ENCODE measurements at places on chromosomes 3 and 15.

- no peak for DNase-seq
These were observed 49.8 kb downstream of the NIPA2 start for GRCh38 chr15:22888120-22888859.

DNA sequence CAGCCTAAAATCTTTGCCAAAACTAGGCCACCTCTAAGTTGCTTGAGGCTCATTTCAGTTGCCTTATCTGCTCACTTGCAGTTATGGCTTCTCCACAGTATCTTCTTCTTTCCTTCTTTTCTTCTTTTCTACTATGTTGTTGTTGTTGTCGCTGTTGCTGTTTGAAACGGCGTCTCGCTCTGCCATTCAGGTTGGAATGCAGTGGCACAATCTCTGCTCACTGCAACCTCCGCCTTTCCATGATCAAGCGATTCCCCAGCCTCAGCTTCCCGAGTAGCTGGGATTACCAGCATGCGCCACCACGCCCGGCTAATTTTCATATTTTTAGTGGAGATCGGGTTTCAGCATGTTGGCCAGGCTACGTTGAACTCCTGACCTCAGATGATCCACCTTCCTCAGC, 210.8 kb upstream of the NR2F2 start:
- DNase-seq: no peak

- DNase-seq: no peak
These were observed 238.6 kb downstream of the RAP2B start for GRCh38 chr3:153400641-153401040.

GRCh38 chr3:83034806-83035703, 1273.6 kb upstream of the GBE1 start:
- no peak for DNase-seq

GRCh38 chr15:44713006-44713966, 2.0 kb downstream of the B2M start:
- DNase-seq: no peak

- no peak for DNase-seq
These were observed 75.4 kb downstream of the C3orf85 start for GRCh38 chr3:109211941-109212340.

DNA sequence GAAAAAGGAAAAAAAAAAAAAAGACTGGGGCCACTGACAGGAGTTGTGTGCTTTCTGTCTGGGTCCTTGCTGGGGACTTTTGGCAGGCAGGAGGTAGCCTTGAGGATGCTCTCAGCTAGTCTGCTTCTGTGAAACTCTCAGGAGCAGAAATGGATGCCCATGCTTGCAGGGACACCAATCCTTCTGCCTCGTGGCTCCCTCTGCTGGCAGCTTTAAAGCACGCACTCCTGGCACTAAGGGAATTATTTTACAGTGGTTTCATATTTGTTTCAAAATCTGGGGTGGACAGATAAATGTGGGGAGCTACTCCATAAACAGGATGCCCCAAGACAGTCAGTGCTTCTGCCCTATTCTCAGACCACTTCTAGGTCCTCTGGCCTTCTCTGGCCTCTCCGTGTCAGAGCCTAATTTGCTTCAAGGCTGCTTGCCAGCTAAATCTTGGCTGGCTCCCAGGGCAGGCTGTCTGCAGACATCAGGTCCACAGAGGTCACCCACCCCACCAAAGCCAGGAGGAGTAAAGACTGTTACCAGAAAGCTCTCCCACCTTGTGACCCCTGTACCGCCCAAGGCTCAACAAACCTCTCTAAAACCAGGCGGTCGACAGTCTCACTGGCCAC, 17.1 kb downstream of the TRAIP start:
- DNase-seq: no peak

GRCh38 chr3:189292667-189293484, 121.1 kb downstream of the TPRG1 start:
- DNase-seq: no peak

DNA sequence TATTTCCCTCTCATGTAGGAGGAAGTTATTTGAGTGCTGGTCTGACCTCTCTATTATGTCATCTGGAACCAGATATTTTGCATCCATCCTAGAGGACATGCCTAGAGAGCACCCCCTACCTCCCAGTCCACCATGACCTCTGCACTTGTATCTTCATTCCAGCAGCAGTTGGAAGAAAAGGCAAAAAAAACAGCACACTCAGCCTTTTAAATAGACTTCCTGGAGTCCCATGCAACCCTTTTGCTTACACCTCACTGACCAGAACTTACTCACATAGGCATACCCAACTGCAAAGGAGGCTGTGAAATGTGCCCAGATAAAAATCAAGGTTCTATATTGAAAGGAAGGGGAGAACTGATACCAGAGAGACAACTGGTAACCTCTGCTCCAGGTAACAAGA, 92.3 kb upstream of the FHIT start:
- no peak for DNase-seq

GRCh38 chr3:190058521-190059241, 62.0 kb downstream of the P3H2 start:
- no peak for DNase-seq

GRCh38 chr15:74631408-74631807, 15.8 kb downstream of the CLK3 start:
- DNase-seq: no peak

DNA sequence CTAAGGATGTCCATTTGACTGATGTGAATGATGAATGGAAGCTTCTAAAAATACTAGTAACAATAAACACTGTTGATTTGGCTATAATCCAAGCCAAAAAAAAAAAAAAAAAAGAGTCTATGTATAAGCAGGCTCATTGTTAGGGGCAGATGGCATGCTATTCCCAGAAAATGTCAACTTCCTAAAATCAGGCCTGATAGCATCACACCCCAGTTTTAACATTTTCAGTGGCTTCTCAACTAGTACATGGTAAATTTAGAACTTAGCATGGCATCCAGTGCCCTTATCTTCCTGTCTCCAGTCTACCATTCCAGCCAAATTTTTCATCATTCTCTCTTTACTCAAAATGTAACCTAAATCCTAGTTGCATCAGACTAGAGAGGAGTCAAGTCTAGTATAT, 288.2 kb upstream of the ZNF385D start:
- DNase-seq: no peak

DNA sequence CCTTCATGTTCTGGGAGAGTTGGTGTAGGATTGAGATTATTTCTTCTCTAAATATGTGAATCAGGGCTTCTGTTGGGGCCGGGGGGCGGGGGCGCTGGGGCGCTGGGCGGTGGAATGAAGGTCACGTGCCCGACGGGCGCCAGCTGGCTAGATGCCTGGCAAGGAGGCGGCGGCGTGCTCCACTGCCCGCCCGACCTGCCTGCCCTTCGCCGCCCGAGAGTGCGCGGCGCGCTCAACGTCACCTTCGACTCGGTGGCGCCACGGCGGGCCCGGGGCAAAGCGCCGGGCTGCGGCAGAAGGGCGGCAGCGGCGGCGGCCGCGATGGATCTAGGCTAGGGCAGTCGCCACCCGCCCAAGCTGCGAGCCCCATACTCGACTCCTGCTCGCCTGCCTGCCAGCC, 47.0 kb upstream of the LHFPL4 start:
- no peak for DNase-seq

Data from vagina (tissue), 2 donors.